Adrenal gland (tissue), 19 donors: ENCODE measurements at places on chromosomes 1 and 21. TPM values are rescaled to one million over a fixed set of nuclear protein-coding genes. Genes with fewer than 3 reads are reported as not detected.

Gene RAVER2
- 19.0 TPM for total RNA-seq

Gene ACTA1
- not detected for total RNA-seq

Gene HPCA
- not detected for total RNA-seq

Gene EPHA10
- 0.06 TPM for total RNA-seq

Gene RAB42
- total RNA-seq = 3.9 TPM

Gene AGMAT
- 15.0 TPM for total RNA-seq

Gene DCST2
- 1.3 TPM for total RNA-seq

Gene BGLAP
- total RNA-seq = 0.39 TPM

Gene PEAR1
- 11.0 TPM for total RNA-seq

Gene MAEL
- total RNA-seq = not detected

Gene CYP4X1
- total RNA-seq = 5.4 TPM

Gene MFSD2A
- 0.55 TPM for total RNA-seq

Gene NTNG1
- 4.3 TPM for total RNA-seq

Gene C1orf167
- 4.4 TPM for total RNA-seq

Gene C1orf74
- total RNA-seq = 2.3 TPM

Gene TIE1
- 21.7 TPM for total RNA-seq

Gene CCDC17
- total RNA-seq = 1.8 TPM

Gene MORC3
- 17.8 TPM for total RNA-seq

Gene GJA9
- total RNA-seq = not detected

Gene GBP2
- 257 TPM for total RNA-seq

Gene FMO2
- total RNA-seq = 45.7 TPM

Gene RBP7
- total RNA-seq = 19.4 TPM

Gene KRTAP21-2
- not detected for total RNA-seq

Gene HES3
- not detected for total RNA-seq

Gene SF3B4
- total RNA-seq = 27.6 TPM

Gene ZC3H12A
- total RNA-seq = 17.7 TPM

Gene ANKRD34A
- total RNA-seq = 1.2 TPM

Gene TMPRSS3
- 1.3 TPM for total RNA-seq

Gene LCE1E
- not detected for total RNA-seq

Gene MCOLN2
- total RNA-seq = 8.2 TPM
